ENCODE measurements at places on chromosomes 16 and 17.

DNA sequence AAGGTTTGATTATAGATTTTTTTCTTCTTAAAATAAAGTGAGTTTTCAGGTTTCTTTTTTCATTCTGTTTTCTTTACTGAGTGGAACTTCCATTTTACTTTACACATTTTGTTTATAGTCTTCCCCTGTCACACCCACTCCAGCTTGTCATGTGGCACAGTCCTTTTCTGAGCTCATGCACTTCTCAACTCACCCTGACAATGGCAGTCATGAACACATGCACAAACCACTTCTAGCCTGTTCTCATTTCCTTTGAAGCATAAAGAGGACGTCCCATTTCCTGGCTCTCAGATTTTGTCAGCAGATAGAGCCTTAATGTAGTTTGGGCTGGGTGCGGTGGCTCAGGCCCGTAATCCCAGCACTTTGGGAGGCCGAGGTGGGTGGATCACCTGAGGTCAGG is 168.0 kb downstream of the AHSP start:
- DNase-seq, result peak; percentile 85

GRCh38 chr17:69170377-69170776 is 28.7 kb upstream of the ABCA6 start:
- DNase-seq, result no peak

DNA sequence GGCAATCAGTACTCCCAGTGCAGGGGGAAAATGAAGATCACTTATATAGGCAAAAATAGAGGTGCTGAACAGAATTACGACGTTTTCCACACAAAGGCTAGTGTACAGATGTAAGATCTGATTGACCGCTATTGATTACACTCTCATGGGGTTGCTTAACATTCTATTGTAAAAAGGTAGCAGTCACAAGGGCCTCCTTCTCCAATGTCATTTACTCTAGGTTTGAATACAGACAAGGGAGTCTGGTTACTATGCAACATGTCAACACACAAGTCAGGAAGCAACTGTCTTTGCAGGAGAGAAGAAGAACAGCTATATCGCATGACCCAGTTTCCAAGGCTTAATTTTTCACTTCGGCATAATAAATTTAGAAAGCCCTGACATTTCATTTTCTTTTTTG is 7.9 kb downstream of the KRT37 start:
- no peak for DNase-seq

- DNase-seq, result no peak
These were observed 16.1 kb upstream of the GPRC5C start for GRCh38 chr17:74415608-74416396.

GRCh38 chr17:38403491-38403890 is 24.8 kb upstream of the ARHGAP23 start:
- no peak for DNase-seq

DNA sequence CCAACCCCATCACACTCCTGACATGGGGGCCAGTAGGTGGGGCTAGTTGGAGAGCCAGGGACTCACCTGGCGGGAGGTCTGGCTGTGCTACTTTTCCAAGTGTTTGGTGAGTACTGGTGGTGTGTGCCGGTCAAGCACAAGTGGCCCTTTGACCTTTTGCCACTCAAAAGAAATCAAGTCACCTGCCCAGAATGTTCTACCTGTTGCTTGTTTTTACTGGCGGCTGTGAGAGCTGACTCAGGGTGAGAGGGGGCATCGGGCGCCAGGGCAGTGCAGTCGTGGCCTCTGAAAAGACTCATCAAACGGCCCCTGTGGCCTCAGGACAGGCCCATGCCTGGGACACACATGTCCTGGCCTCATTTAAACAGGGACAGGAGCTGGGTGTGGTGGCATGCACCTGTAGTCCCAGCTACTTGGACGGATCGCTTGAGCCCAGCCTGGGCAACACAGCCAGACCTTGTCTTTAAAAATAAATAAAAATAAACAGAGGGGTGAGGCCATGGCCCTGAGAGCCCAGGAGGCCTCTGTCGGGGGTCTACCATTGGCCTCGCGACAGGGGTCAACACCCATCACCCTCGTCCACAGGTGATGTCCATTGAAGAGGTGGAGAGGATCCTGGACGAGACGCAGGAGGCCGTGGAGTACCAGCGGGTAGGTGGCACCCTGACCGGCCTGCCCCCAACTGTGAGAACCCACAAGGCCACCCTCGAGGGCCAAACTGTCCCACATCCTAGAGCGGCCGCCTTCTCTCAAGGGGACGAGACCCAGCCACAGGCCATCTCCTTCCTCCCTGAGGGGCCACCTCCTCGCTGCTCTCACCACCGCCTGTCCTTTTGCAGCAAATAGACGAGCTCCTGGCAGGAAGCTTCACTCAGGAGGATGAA is 5.0 kb downstream of the CHMP6 start:
- DNase-seq, result no peak
